ENCODE measurements at places on chromosomes 1 and 21. TPM values are rescaled to one million over a fixed set of nuclear protein-coding genes. Genes with fewer than 3 reads are reported as not detected.

The COL11A1 gene
- 1.8 TPM for total RNA-seq

The CLIC6 gene
- total RNA-seq, result under 0.01 TPM

The NR1I3 gene
- total RNA-seq, result not detected

The ACTA1 gene
- total RNA-seq, result 0.63 TPM

The PGLYRP4 gene
- total RNA-seq, result not detected

The WNT3A gene
- total RNA-seq, result not detected

The SYPL2 gene
- not detected for total RNA-seq

The PANK4 gene
- total RNA-seq, result 30.0 TPM

The PCP4 gene
- total RNA-seq, result not detected

The TRNAU1AP gene
- total RNA-seq, result 17.3 TPM

The MAP3K21 gene
- 4.1 TPM for total RNA-seq

The OR10Z1 gene
- not detected for total RNA-seq

The TMOD4 gene
- 0.63 TPM for total RNA-seq

The RAP1GAP gene
- total RNA-seq, result 36.0 TPM

The REN gene
- total RNA-seq, result 0.13 TPM

The CNTN2 gene
- not detected for total RNA-seq

The DCDC2B gene
- total RNA-seq, result not detected

The KIF21B gene
- 3.0 TPM for total RNA-seq

The TMEM52 gene
- total RNA-seq, result 3.1 TPM

The CRYBG2 gene
- 0.25 TPM for total RNA-seq

The BEND5 gene
- total RNA-seq, result 3.5 TPM

The CCDC190 gene
- 0.38 TPM for total RNA-seq

The HAPLN2 gene
- total RNA-seq, result 0.25 TPM

The KCNJ15 gene
- total RNA-seq, result 19.9 TPM

The MATN1 gene
- total RNA-seq, result not detected

The LCE3D gene
- total RNA-seq, result not detected

The LORICRIN gene
- total RNA-seq, result not detected

The AZIN2 gene
- total RNA-seq, result 9.6 TPM

The LAMC2 gene
- total RNA-seq, result 43.6 TPM

The RNF186 gene
- not detected for total RNA-seq

The S100A1 gene
- 4.4 TPM for total RNA-seq

The HCRTR1 gene
- not detected for total RNA-seq

The PADI2 gene
- total RNA-seq, result 9.3 TPM

The TRABD2B gene
- total RNA-seq, result 0.33 TPM

The CAMK1G gene
- 0.51 TPM for total RNA-seq

The ORC1 gene
- 17.1 TPM for total RNA-seq

The ITLN1 gene
- total RNA-seq, result not detected

The USH2A gene
- under 0.01 TPM for total RNA-seq

The VWA5B1 gene
- total RNA-seq, result not detected

The ZNF691 gene
- total RNA-seq, result 5.4 TPM

The OLIG1 gene
- not detected for total RNA-seq

The GRIK3 gene
- not detected for total RNA-seq

The FCMR gene
- not detected for total RNA-seq

The EPHA10 gene
- not detected for total RNA-seq

The AIRE gene
- total RNA-seq, result 0.13 TPM

The SLAMF7 gene
- not detected for total RNA-seq

The UBASH3A gene
- total RNA-seq, result not detected

The RPF1 gene
- 17.9 TPM for total RNA-seq

The DENND2D gene
- total RNA-seq, result 5.4 TPM

The AVPR1B gene
- not detected for total RNA-seq

Measured in mesangial cell (primary cell).